ENCODE measurements at places on chromosomes 5 and 9. TPM values are rescaled to one million over a fixed set of nuclear protein-coding genes. Genes with fewer than 3 reads are reported as not detected.

DNA sequence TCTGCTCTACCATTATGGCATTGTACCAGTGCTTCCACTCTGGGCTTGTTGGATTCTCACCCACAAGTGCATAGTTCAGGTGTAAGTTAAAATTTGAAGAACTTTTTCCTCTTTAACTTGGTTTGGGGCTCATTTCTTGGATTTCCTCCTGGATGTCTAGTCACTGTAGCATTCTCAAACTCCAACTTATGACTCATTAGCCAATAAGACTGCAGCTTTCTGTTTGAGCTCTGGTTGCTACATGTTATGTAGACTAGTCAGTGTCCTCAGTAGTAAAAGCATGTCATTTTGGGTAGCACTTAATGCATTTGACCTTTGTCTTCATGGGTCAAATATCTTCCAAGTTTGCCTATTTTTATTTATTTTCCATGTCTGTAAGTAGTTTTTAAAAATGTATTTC is 790.8 kb downstream of the BRINP1 start:
- DNase-seq = no peak

DNA sequence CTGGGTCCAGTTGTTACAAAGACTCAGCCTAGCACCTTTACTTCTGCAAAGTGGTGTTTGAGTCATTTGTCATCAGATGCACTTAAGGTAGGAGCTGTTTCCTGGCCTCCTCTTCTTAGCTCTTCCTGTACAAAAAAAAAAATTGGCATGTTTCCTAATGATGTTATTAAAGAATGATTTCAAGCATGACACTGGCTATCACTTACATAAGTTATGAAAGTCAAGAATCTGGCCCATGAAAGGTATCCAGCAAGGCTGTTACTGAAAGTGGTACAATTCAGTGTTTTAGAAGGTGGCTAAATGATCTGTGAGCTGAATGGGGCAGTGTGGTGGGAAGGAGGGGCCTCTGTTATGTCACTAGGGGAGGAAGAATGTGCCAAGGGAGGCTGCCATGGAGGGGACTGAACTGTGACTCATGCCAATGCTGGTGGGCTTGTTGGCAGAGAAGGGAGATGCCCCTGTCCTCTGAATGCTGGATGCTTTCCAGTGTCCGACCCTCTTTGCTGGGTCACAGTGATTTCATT is 175.1 kb upstream of the MAP1B start:
- no peak for DNase-seq

DNA sequence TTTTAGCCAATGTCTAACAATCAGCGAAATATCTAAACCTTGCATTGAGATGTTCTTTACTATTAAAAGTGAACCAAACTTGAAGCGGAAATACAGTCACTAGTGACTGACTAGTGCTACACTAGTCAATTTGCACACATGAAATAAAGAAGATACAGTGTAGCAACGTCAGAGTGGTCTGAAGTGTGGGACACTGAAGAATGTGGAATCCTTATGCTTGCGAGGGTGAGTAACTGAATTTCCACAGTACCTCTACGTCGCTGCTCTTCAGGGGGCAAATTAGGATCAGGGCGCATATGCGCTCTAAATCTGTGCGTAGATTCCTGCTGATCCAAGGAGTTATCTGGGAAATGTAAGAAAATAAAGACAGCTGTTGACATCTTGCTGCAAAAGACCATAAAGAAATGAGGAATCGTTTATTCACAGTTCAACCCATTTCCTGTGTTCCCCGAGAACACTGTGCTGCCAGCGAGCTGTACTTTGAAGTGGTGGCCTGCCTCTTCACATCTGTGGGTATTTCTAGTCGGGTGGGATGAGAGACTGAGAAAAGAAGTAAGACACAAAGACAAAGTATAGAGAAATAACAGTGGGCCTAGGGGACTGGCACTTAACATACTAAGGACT is 39.8 kb upstream of the FLT4 start:
- no peak for DNase-seq

The PCDHGA1 gene
- total RNA-seq = 1.2 TPM

DNA sequence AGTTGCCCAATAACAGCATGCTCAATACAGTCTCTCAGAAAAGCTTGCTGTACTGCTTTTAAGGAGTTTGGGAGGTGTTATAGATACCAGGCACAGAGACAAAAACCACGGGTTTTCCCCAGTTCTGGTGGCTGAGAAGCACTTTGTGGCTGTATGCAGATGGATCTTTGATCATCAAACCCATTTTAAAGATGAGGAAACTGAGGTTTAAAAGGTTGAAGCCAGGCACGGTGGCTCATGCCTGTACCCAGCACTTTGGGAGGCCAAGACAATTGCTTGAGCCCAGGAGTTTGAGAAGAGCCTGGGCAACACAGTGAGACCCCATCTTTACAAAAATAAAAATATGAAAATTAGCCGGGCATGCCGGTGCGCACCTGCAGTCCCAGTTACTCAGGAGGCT is 46.3 kb upstream of the PLPP6 start:
- no peak for DNase-seq

DNA sequence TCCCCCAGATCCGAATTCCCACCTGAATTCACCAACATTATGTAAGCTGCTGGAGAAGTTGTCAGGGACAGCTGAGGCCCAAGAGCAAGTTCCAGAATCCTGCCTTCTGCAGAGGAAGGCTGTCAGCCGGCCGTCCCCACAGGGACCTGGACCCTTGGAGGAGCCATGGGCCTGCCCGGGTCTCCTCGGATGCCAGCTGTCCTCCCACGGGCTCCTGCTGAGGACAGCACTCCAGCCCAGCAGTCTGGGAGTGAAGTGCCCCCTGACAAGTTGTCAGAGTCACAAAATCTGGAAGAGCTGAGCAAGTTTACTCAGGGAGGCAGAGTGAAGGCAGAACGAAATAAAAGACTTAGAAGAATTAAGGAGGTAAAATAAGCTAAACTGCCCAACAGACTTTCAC is 192.5 kb upstream of the DAPK1 start:
- DNase-seq = no peak

GRCh38 chr9:18705796-18706392 is 231.9 kb downstream of the ADAMTSL1 start:
- DNase-seq = no peak

DNA sequence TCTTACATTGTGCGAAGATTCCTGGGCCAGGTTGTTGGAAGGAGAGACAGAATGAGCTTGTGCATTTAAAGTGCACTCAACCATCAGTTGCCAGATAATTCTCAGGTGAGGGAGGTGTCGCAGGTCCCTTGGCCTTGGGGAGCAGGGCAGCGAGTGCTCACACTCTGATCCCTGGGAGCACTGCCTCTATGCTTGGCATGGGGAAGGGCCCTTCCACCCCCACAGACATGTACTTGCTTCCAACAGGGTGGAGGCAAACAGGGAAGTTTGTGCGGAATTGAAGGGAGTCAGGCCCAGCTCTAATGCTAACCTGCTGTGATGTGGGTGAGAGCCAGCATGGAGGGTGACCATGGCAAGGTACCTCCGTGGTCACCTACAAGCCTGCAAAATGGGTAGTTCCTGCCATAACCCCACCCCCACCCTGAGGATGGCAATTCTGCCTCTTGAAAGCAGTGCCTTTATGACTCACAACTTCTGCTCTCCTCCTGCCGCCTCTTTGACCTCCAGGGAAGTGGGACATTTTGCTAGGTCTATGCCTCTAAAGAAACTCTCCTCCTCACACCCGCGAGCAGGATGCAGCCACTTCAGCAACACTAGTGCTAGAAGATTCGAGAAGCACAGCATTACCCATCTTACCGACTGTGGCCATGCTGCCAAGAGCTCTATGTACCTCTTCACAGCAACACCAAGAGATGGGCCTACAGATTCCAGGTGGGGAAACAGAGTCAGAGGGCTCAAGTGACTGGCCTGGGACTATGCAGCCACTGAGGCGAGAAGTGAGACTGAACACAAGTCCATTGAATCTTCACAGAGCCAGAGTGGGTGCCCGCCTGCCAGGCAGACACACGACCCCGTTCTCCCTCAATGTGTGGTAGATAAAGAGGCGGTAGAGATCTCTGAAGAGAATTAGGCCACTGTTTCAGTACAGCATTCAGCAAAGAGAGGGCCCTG is 22.1 kb upstream of the SLC25A51 start:
- no peak for DNase-seq

The C5orf34 gene
- total RNA-seq = 1.5 TPM

Measured in sigmoid colon (tissue), 7 donors.